ENCODE measurements at places on chromosomes 3 and 15.
A peak's percentile ranks its signal among the peaks of the same experiment; 100 is the strongest.

DNA sequence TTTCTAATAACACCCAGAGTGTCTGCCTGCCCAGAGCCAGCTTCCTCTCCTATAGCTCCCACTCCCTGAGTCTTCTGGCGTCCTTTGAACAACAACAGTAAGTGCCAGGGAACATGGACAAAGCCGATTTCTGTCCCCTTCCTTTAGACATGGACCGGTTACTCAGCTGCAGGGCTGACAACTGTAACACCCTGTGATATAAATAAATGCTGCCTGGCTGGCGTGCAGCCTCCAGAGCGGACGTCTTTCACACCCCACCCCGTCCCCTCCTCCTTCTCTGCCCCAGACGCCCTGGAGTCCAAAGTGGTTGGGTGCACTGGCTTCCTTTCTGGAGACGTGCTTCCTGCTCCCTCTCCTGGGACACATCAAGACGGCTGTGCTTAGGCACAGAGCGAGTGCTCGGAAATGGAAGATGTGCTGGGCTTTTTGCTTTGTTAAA, 281.9 kb upstream of the LRRFIP2 start:
- no peak for DNase-seq

GRCh38 chr15:75051191-75051608, 27.8 kb downstream of the PPCDC start:
- no peak for DNase-seq

DNA sequence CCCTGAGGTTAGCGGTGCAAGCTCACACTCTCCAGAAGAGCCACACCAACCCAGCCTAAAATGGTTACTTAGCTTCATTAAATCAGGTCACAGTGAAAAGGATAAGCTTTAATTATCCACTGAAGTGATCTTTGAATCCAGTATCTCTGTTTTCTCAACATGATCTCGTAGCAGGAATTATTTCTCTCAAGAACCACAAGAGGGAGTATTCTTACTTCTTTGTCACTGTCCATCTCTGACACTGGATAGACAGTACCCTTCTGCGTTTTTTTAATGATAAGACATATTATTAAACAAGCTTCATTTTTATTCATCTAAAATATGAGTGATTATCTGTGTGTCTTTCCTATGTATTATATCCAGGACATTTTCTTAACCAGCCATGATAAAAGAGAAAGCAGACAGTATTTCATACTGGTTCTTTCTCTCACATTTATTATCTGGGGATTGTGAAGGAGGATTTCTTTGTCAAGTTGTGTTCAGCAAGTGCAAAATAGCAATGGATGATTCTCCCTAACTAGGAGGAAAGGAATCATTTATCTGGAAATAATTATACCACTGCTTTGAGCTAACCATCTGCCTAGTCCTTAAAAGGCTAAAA, 105.4 kb upstream of the CCDC54 start:
- DNase-seq, result peak; percentile 10

DNA sequence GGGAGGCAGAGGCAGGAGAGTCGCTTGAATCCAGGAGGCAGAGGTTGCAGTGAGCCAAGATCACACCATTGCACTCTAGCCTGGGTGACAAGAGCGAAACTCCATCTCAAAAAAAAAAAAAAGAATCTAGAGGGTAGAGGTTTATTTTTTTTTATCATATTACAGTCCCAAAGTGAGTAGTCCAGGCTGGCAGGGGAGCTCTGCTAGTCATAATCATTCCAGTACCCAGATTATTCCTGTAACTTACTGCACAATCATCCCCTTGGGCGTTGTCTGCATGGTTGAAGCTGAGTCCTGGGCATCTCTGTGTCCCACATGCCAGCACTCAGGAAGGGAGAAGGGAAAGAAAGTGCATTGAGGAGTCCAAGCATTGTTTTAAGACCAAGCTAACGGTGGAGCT, 8.5 kb downstream of the CRELD1 start:
- no peak for DNase-seq

DNA sequence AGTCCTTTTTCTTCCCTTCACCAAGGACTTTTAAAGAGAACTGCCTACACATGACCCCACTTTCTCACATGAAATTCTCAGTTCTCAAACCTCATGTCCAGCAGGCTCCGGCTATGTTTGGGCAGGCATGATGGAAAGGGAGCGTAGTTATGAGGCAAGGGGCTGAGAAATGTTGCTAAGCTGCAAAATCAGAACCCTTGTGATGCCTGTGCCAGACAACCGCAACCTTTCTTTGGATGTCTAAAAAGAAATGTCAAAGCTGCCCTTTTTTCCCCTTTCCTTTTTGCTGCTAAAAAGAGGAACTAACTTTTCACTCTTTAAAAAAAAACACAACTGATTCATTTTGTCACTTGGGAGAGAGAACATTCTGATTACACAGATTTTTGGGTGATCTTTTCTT, 19.2 kb downstream of the GNB4 start:
- DNase-seq, result no peak

GRCh38 chr3:45330510-45331295, 57.7 kb upstream of the LARS2 start:
- DNase-seq, result no peak

DNA sequence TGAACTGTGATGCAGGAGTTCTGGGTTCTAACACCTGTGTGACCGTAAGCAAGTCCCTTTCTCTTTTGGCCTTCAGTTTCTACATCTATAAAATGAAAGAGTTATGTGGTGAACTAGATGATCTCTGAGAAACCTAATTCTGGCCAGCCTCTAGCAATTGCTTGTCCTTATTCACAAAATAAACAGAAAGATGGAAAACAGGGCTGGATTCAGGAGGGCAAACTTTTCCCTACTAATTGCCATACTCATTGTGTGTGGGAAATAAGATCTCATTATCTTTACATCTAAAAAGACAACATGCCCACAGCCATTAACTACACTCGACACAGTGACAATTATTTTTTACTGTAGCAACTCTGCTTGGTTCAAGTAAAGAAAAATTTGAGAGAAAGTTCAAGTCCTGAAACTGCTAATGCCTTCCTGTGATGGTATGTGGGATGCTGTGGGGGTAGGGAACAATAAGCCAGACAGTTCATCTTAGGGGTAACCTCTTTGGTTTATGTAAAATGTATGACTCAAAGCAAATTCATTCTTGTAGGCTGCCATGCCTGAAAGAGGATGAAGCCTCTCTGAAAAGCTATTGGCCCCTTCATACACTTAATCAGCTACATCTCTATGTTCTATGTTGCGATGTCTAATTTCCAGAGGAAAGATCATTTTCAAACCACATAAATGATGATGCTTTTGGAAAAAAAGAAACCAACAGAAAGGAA, 177.6 kb upstream of the BCL6 start:
- no peak for DNase-seq

GRCh38 chr3:114864970-114865369, 282.1 kb downstream of the ZBTB20 start:
- no peak for DNase-seq

DNA sequence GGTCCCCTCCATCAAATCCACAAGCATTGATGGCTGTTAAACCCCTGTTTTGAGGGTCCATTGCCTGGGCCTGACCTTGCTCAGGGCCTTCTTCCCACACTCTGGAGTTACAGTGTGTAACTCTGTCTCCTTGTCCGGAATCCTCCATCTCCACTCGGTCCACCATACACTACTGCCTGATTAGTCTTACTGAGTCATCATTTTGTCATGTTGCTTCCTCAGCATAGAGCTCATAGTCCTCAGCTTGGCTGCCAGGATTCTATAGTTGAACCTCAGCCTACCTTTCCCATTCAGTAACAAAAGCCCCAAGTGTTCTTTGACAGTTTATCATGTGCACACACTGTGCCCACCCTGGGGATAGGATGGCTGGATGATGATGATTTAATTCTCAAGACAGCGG, 113.0 kb downstream of the PDE8A start:
- DNase-seq, result no peak

DNA sequence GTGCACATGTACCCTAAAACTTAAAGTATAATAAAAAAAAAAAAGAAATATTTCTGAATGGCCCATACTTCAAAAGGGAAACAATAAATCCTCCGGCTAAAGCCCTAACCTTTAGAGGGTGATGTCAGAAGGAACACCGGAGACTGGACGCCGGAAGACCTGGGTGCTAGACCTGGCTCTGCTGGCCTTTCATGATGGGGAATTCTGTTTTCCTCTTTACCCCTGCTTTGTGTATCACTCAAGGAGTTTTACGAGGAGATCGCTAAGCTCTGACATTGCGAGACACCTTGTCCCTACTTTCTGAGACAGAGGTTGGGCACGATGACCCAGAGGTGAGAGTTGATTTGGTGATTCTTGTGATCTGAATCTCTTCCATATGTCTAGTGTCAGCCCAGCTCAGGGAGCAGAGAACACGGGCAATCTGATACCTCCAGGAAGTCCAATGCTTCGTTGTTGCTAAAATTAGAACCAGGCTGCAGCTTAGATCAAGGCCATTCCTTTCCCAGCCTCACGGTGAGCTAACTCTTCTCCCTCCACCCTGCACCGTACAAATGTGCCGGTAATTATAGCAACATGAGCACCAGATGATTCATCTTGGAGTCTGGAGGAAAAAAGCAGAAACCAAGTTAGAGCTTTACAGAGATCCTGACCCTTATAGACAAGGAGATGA, 42.0 kb upstream of the CFAP161 start:
- no peak for DNase-seq

Data from CD4-positive, CD25-positive, alpha-beta regulatory T cell (primary cell).